Lung microvascular endothelial cell (primary cell): ENCODE measurements at places on chromosomes 3 and 15. TPM values are rescaled to one million over a fixed set of nuclear protein-coding genes. Genes with fewer than 3 reads are reported as not detected.

DNA sequence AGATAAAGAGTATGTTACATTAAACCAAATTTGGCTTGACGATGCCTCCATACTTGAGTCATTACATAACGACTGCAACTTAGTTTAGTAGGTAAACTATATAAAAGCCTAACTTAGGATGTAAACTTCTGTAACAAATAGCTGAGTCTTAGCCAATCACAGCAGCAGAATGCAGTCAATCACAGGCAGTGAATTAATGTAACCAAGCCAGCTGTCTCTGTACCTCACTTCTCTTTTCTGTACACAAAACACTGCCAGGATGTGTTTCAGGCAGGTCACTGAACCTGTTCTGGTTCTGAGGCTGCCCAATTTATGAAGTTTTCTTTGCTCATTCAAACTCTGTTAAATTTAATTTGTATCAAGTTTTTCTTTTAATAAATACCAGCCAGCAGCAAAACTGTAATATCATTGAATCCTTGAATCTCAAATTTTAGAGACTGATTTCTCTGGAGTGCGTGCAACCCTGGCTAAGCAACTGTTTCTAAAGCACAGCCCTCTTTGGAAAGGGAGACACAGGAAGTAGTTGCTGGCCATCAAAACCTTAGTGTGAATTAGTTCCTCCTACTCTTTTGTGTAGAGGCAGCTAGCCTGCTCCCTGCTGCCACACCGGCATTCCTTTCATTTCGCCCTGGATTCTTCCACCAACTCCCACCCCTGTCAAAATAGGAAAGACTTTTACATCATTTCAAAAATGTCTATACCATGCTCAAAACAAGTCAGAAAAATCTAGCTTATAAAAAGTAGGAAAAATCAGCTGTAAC lies 15.2 kb downstream of the RFTN1 start:
- no peak for DNase-seq

- DNase-seq: no peak
These were observed 17.6 kb upstream of the TMC3 start for GRCh38 chr15:81391657-81392056.

DNA sequence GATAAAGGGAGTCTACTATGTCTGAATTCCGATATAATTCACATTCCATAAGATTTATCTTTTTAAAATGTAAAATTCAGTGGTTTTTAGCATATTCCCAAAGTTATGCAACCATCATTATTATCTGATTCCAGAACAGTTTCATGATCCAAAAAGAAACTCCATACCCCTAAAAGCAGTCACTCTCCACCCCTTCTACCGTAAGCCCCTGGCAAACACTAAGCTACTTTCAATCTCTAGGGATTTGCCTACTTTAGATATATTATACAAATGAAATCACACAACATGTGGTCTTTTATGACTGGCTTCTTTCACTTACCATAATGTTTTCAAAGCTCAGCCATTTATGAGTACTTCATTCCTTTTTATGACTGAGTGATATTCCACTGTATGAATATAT lies 65.6 kb downstream of the TMEM212 start:
- DNase-seq: no peak

SHC4 gene
- total RNA-seq: under 0.01 and 0.22 TPM in 2 replicates

- DNase-seq: no peak
These were observed 98.9 kb upstream of the TJP1 start for GRCh38 chr15:29921130-29921601.

DNA sequence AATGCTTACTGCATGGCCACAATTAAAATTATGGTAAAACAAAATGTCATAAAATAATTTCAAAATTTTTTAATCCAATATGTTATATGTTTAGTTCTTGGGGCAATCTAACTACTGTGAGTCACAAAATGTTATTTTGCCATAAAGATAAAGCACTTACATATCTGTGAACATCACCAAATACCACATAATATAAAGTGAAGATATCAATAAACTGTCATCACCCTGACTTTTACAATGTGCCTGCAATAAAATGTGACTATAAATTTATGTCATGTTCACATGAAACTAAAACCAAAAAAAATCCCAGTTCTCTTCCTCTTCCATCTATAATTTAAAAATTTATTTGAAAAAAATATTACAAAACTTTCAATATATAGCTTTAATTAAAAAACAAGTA lies 191.8 kb downstream of the TBC1D5 start:
- DNase-seq: no peak

DNA sequence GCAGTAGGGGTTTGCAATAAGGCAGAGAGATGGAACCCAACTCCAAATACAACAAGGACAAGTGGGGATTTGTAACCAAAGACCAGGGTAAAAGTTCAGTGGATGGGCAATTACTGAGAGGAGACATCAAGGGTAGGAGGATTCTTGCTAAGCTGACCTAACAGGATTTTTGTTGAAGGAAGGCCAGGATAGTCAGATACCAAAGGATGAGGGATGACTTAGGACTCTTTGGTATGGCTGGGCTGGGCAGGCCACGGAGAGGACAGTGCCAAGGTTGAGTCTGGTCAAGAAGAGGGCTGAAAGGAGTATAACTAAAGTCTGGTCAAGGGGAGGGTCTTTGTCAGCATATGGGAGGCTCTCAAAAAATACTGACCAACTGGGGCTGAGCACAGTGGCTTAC lies 85.3 kb upstream of the UBE2E2 start:
- no peak for DNase-seq

- DNase-seq: no peak
These were observed 367.6 kb upstream of the NDN start for GRCh38 chr15:24054547-24055245.

DNA sequence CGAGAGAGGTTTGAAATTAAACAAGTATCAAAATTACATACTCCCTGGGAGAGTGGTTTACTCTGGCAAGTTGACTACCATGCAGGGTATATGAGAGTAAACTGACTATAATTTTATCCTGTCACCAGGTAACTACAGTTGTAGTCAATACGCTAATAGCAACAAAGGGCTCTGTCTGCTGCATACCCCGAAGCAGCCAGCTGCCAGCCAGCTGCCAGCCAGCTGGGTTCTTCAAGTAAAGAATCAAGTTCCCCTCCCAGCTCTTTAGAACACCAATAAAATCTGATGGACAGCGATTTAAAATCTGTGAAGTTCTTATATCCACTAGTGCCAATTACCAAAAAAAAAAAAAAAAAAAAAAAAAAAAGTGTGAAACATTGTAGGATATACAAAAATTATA lies 417.7 kb upstream of the CFAP20DC start:
- DNase-seq: no peak

DNA sequence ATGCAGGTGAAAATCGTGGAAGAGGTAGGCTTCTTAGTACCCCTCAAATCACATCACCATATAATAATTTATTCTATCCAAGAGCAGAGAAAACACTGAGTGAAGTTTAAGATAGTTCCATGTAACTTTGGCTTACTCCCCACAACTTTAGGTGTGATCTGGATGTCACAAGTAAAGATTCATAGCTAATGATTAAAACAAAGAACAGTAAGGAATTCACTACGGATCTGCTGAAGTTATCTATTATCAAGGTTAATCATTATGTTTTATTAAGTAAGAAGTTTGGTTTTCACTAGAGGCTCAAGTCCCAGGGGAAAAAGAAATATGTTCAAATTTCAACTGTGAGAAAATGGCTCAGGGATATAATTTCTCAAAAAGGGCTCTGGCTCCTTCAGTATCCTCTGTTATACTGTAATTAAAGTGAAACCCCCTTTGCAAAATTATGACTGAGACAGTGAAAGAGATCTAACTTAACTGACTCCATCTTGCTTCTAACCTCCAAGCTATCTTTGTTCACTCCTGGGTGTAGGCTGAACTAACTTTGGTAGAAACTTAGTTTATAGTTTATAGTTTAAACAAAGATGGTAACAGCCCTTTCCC lies 17.1 kb downstream of the CD80 start:
- DNase-seq: no peak

- DNase-seq: no peak
These were observed 265.6 kb upstream of the CDIN1 start for GRCh38 chr15:36313736-36314280.

PTX3 gene
- 185 and 311 TPM in 2 replicates for total RNA-seq

C3orf20 gene
- total RNA-seq: under 0.01 TPM in 1 of 2 replicates, not detected in the other

GRCh38 chr3:34396956-34397355 lies 598.5 kb downstream of the PDCD6IP start:
- no peak for DNase-seq

MKRN2OS gene
- not detected in 2 replicates for total RNA-seq

ZNF620 gene
- total RNA-seq: 3.5 and 6.5 TPM in 2 replicates

THAP10 gene
- 0.60 and 0.87 TPM in 2 replicates for total RNA-seq

GOLGA6L9 gene
- 0.60 and 0.87 TPM in 2 replicates for total RNA-seq

SCN11A gene
- under 0.01 TPM in 2 replicates for total RNA-seq

DNA sequence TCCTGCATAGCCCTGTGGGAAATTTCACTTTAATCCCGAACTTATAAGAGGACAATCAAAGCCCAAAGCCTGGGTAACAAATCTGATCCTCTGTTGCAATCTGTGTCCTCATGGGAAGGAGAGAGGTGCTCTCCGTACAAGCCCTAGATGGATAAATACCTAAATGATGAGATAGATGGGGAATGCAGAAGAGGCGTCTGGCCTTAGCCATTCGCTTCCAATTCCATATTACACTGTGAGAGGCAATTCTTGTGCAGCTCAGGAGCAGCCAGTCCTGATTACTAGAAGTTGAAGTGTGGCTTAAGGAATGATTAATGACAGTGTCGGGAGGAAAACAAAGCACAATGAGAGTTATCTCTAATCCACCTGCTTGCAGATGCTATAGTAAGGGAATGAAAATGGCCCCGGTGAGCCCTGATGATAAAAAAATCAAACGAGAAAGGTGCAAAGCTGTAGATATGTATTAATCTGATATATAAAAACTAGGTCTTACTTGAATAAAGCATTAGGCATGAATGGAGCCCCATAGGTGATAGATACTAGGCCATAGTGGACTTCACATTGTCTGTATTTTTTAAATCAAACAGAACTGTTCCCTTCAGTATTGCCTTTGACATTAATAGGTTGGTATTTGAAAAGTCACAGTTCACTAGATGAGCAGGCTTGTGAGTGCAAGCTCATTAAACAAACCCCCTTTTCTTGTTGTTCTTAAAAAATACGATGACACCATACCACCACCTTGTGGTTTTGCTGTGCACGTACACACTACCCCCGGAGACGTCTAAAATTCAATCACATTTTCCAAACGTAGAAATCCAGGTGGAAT lies 54.2 kb upstream of the TMCO5A start:
- peak; percentile 71 for DNase-seq

GRCh38 chr3:190593075-190593474 lies 79.2 kb downstream of the IL1RAP start:
- DNase-seq: no peak

DNA sequence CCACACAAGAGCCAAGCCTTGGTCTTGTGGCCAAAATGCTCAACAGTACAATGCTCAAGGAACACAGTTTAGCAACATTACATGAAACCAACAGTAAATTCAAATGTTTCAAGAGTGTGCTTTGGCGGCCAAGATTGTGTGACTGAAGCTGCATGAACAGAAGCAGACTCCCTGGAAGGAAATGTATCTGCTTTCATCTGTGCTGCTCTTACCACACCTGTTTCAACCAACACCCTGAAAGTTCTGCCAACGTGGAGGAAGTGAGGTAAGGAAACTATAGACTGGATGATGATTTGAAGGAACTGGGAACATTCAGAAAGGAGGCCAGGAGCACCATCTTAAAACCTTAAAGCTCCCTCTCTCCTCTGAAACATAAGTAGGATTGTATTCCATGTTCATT lies 55.7 kb downstream of the MB21D2 start:
- DNase-seq: no peak

- DNase-seq: no peak
These were observed 31.5 kb downstream of the RTP1 start for GRCh38 chr3:187228740-187229139.

GRCh38 chr3:176920766-176921160 lies 276.5 kb downstream of the TBL1XR1 start:
- DNase-seq: peak; percentile 64

P2RY1 gene
- under 0.01 and 0.44 TPM in 2 replicates for total RNA-seq

ARL14 gene
- not detected in 2 replicates for total RNA-seq

DNA sequence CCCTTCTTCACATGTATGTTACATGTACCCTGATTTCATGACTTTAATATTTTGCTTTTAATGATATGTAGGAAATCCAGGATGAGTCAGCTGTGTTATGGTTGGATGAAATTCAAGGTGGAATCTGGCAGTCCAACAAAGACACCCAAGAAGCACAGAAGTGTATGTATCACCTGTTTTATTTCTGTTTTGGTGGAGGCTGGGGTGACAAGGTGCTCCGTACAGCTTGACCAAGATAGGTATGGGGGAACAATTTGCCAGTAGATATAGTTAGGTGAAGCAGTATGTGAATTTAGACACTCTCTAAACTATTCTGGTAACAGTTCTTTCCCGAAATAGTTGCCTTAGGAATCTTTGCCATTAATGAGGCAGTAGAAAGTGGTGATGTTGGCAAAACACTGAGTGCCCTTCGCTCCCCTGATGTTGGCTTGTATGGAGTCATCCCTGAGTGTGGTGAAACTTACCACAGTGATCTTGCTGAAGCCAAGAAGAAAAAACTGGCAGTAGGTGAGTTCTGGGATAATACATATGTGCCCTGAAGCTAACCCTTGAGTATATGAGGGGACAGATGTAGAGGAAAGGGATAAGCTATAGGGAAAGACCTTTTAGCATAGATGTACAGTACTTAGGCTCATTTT lies 63.7 kb upstream of the CRTC3 start:
- peak; percentile 45 for DNase-seq

LOXL1 gene
- 0.20 and 1.1 TPM in 2 replicates for total RNA-seq

RAB6B gene
- total RNA-seq: 0.65 and 2.2 TPM in 2 replicates

- DNase-seq: peak; percentile 98
These were observed at the start of gene MAPKBP1 for GRCh38 chr15:41774062-41774881. Gene MAPKBP1, plus strand, starts transcription at chr15:41774484. Its CDS starts 792 bp downstream, at chr15:41775276.

TNFAIP8L3 gene
- 69.1 and 112 TPM in 2 replicates for total RNA-seq

- DNase-seq: peak; percentile 3
These were observed 243.5 kb upstream of the UBE2E2 start for GRCh38 chr3:22959593-22959992.

GOLGA6L10 gene
- total RNA-seq: 0.20 and 0.44 TPM in 2 replicates

IQCH gene
- total RNA-seq: 0.40 and 0.87 TPM in 2 replicates

DNA sequence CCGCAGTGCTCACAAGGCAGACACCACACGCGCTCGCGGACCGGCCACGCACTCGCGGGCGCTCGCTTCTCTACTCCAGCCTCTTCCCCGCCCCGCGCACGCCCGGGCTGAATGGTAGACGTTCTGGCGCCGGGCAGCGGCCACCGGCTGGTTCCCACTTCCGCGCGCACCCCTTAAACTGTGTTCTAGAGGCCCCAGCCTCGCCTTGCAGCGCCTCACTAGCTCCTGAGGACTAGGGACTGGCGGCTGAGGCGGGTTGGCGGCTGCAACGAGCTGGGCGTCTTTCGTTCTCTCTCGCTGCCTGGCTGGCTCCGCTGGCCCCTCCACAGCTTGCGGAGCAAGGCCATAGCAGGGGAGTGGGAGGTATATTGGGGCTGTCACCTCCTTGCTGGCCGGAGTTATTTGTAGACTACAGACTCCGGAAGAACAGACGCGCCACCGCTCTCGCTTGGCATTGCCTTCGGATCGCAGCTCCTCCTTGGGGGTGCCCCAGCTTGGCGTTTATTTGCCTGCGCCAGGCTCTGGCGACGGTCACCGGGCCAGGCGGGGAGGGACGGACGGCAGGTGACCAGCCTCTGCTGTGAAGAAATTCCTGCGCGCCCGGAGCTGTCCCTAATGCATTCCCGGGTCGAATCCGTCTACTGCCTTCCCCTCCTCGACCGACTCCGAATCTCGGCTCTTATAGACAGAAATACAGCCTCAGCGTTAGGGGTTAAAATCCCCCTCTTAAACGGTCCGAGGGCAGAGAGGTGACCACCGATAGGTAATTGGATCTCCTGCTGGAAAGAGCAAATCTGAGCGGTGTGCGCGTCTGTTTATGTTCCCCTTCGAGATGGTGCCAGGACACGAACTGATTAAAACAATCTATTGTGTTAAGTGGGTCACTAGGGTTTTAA lies 1.3 kb downstream of the GREM1 start:
- peak; percentile 43 for DNase-seq
